Mesenchymal stem cell (in vitro differentiated cells and primary cell): ENCODE measurements at places on chromosomes 3 and 15.

DNA sequence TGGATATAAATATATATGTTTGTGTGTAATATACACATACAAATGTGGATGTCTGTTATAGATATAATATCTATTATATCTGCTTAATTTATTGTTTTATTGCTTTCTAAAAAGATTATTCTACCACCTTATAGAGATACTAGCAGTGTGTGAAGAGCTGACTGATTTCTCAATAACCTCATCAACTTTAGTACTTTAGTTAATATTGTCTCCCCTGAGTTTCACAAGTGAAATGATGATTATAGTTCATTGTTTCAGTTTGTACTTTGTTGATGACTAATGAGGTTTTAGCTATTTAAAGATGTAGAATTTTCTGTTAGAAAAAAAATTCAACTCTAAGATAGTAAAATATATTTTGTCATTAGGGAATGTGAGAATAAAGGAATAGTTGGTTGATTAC lies 11.4 kb downstream of the RSRC1 start:
- no peaks in the 10 kb centered on the region for H3K4me1 ChIP-seq
- H3K27me3 ChIP-seq, result no peaks in the 10 kb centered on the region
- no peak overlapping the region for H3K4me3 ChIP-seq
- DNase-seq, result no peak
- peaks cover 3% of the 10 kb centered on the region for H3K36me3 ChIP-seq

DNA sequence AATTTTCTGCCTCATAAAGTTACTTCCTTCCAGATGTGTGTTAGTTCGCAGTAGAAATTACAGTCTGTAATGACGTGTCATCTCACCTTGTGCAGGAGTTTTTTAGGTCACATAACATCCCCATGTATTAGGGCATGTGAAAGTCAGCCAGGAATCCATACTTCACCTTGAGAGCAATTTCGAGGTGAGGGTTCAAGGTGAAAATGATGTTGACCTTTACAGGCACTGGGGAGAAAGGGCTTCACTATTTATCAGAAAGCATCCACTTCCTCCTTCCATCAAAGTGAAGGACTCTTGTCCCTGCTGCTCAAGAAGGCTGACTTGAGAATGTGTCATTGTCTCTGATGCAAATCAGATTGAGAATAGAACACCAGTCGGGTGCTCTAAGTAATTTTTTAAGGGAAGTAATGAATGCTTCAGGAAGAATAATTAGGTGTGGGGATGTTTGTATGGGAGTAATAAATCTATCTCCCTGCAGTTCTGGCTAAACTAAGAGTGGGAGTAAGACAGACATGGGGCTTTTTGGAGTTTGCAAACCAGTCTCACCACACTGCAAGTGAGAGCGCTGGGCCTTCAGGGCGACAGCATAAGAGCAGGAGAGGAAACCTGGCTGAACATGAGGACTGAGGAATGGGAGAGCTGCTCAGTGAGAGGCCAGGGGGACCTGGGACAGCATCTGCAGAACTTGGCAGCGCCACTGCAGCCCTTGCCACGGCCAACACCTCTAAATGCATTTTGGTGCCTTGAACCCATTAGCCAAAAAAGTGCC lies 85.9 kb upstream of the IL12A start:
- H3K27me3 ChIP-seq, result no peaks in the 10 kb centered on the region
- no peak overlapping the region for H3K27ac ChIP-seq
- H3K4me1 ChIP-seq, result peaks cover 6% of the 10 kb centered on the region
- DNase-seq, result no peak
- H3K4me3 ChIP-seq, result no peak overlapping the region

DNA sequence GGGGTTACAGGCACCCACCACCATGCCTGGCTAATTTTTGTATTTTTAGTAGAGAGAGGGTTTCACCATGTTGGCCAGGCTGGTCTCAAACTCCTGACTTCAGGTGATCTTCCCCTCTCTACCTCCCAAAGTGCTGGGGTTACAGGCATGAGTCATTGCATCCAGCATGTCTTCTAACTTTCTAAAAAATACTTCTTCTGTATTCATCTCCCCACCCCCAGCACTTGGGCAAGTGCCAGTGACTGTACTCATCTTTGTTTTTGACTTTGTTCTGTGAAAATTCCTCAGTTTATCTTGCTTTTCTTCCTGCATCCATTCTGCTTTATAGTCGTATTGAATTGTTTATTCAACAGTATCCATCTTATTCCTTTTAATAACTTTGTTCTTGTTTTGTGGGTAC lies 47.6 kb downstream of the ARIH1 start:
- no peak overlapping the region for H3K4me3 ChIP-seq
- peaks cover 5% of the 10 kb centered on the region for H3K36me3 ChIP-seq
- H3K27me3 ChIP-seq, result no peaks in the 10 kb centered on the region
- DNase-seq, result no peak
- no peak overlapping the region for H3K27ac ChIP-seq

- no peaks in the 10 kb centered on the region for H3K4me1 ChIP-seq
- H3K27ac ChIP-seq, result no peak overlapping the region
- no peaks in the 10 kb centered on the region for H3K36me3 ChIP-seq
- peaks cover 57% of the 10 kb centered on the region for H3K27me3 ChIP-seq
Measured at GRCh38 chr15:69149803-69150202, 10.6 kb upstream of the GLCE start.

DNA sequence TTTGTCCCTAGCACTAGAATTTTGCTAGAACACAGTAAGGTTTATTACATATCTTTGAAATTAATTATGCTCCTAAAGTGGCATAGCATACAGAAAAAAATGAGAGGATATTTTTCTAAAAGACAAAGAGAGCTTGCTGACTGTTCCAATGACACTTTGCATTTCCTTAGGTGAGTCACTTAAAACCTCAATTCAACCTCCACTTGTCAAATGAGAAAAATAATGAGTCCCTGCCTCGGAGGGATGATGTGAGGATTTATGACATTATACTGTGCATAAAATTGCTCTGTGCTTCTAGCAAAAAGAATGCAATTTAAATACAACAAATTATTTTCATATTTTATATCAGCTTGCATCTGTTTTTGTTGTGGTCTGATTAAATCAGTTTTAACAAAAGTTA lies 1417.0 kb upstream of the ALCAM start:
- no peak overlapping the region for H3K4me3 ChIP-seq
- H3K27ac ChIP-seq, result no peak overlapping the region
- H3K36me3 ChIP-seq, result no peaks in the 10 kb centered on the region
- DNase-seq, result no peak

GRCh38 chr3:119559441-119559963 lies at the start of gene CD80:
TSS of gene CD80 (minus strand) at chr3:119559614. CDS start at chr3:119557728, 1,886 bp downstream.
- no peaks in the 10 kb centered on the region for H3K27me3 ChIP-seq
- no peak within 1 kb of the TSS for H3K4me3 ChIP-seq
- no peaks in the 10 kb centered on the region for H3K36me3 ChIP-seq
- DNase-seq, result peak; percentile 46
- no peak within 1 kb of the TSS for H3K27ac ChIP-seq
- H3K4me1 ChIP-seq, result peaks cover 3% of the 10 kb centered on the region

DNA sequence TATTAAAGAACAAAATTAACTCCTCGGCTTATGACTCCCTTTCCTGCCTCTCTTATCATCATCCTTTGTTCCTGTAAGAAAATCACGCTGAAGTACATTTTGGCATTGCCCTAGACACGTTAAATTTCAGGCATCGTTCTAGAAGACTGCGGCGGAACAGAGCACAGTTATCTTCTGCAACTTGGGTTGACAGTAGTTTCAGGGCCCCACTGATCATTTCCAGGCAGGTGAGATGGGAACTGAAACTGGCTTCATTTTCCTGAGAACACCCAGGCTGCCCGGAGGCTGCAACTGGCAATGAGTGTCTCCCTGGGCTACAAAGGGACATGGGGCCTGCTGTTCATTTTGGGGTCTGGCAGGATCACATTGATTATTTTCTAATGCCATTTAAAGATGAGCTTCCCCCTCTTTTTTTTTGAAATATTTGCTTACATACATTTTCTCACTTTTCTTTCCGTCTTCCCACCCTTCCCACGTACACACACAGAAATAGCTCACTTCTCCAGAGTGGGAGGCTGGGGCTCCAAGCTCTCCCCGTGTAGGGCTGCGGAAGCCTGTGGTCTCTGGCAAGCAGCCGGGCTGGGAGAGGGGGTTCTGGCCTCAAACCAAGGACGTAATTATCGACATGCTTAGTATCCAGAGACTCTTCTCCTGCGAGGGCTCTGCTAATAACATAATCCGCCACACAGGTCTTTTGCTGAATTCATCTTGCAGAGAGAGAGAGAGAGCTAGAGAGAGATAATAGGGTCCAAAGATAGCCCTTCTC lies 267.4 kb downstream of the ABHD5 start:
- H3K4me1 ChIP-seq, result peaks cover 12% of the 10 kb centered on the region
- H3K4me3 ChIP-seq, result no peak overlapping the region
- no peak overlapping the region for H3K27ac ChIP-seq
- H3K27me3 ChIP-seq, result peaks cover 10% of the 10 kb centered on the region

DNA sequence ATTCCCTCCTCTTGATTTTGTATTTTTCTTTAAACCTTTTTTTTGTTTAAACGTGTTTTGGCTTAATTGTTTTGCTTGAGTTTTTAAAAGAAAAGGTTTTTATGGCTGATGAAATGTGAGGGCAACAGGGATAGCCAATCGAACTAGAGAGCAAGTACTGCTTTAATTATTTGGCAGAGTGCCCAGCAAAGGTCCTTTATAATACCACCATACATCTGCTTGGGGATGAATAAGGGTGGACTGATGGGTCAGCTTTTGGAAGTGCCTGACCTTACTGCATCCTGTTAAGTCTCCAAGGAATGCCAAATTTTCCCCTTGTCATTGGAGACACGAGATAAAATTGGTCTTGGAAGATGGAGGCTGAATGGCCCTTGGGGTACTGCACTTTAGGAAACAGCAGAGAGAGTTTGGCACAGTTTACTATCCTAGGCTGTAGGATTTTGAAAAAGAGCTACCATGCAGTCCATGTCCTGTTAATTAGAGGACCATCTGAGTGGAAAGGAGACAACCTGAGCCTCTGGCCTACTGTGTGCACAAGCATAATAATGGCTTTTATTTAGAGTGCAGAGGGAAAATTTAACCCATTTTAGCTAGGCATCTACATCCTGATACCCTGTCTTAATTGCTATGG lies 19.8 kb upstream of the MTHFS start:
- H3K27me3 ChIP-seq, result no peaks in the 10 kb centered on the region
- no peak overlapping the region for H3K27ac ChIP-seq
- no peaks in the 10 kb centered on the region for H3K4me1 ChIP-seq
- peaks cover 49% of the 10 kb centered on the region for H3K36me3 ChIP-seq
- no peak overlapping the region for H3K4me3 ChIP-seq
- no peak for DNase-seq

- H3K27ac ChIP-seq, result no peak overlapping the region
- no peaks in the 10 kb centered on the region for H3K36me3 ChIP-seq
- H3K4me1 ChIP-seq, result no peaks in the 10 kb centered on the region
- peaks cover 15% of the 10 kb centered on the region for H3K27me3 ChIP-seq
- H3K4me3 ChIP-seq, result no peak overlapping the region
- no peak for DNase-seq
Measured at GRCh38 chr15:89543389-89543788, 31.9 kb upstream of the TICRR start.

DNA sequence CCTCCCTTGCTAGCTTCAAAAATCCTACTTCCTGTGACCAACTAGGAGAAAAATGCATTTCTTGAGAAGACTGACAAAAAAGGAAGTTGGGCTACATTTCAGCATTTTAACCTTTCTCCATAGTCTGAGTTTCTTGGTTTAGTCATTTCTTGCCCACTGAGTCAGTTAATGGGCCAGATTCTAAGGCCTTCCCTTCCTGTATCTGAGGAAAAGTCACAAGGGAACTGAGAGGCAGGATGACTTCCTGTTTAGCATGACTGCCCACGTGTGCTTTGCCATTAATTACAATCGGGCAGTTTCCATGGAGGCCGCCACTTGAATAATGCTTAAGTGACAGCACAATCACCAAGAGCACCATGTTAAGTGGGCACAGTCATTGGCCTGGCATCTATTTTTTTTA lies 794.4 kb upstream of the LMCD1 start:
- no peaks in the 10 kb centered on the region for H3K27me3 ChIP-seq
- no peak overlapping the region for H3K27ac ChIP-seq
- peak; percentile 6 for DNase-seq
- H3K4me1 ChIP-seq, result no peaks in the 10 kb centered on the region

- no peak overlapping the region for H3K27ac ChIP-seq
- DNase-seq, result no peak
- H3K4me3 ChIP-seq, result no peak overlapping the region
- H3K4me1 ChIP-seq, result no peaks in the 10 kb centered on the region
- no peaks in the 10 kb centered on the region for H3K27me3 ChIP-seq
Measured at GRCh38 chr3:18245721-18246120, 179.4 kb downstream of the SATB1 start.

DNA sequence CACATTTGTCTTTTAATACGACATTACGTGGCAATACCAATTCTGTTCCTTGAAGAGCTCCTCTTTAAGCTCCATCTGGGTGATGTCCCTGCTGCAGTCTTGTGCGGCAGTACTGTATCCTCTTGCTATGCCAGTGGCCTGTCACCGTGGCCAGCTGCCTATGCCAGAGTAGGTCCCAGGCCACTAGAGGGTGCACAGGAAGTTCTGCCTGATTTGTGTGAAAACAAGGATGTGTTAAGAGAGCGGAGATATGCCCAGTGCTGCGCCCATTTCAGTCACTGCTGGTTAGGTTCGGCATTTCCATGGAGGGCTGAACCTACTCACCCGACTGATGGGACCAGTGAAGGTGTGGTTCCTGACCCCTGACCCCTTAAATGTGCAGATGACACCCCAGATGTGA lies 25.2 kb downstream of the NIPA1 start:
- H3K4me1 ChIP-seq, result peaks cover 5% of the 10 kb centered on the region
- peaks cover 3% of the 10 kb centered on the region for H3K36me3 ChIP-seq
- no peaks in the 10 kb centered on the region for H3K27me3 ChIP-seq
- H3K27ac ChIP-seq, result no peak overlapping the region
- H3K4me3 ChIP-seq, result no peak overlapping the region
- DNase-seq, result peak; percentile 37

- H3K4me3 ChIP-seq, result no peak overlapping the region
- no peaks in the 10 kb centered on the region for H3K36me3 ChIP-seq
- DNase-seq, result no peak
- no peaks in the 10 kb centered on the region for H3K27me3 ChIP-seq
- no peak overlapping the region for H3K27ac ChIP-seq
- no peaks in the 10 kb centered on the region for H3K4me1 ChIP-seq
Measured at GRCh38 chr3:190676481-190676880, 162.6 kb downstream of the IL1RAP start.

DNA sequence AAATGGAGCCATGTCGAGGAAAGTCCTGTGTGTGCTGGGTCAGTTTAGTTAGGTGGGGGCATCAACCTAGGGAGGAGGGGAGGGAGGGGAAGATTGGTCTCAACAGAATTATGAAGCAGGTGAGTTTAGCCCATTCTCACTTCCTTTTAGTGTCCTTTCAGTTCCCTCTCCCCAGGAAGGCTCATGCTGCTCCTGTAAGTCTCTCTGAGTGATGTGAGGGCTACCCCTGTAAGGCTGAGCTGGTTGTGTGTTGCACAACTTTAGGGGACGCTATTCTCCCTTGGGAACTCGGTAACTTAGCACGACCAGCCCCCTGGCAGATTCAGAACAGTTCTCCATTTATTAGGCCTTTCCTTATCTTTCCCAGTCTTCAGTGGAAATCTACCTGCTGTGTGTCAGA lies 21.2 kb downstream of the IL5RA start:
- no peaks in the 10 kb centered on the region for H3K4me1 ChIP-seq
- DNase-seq, result no peak
- H3K4me3 ChIP-seq, result no peak overlapping the region
- no peaks in the 10 kb centered on the region for H3K36me3 ChIP-seq

GRCh38 chr15:48966595-48967301 lies 3.0 kb upstream of the SHC4 start:
- no peaks in the 10 kb centered on the region for H3K36me3 ChIP-seq
- no peak overlapping the region for H3K27ac ChIP-seq
- no peaks in the 10 kb centered on the region for H3K27me3 ChIP-seq
- peak; percentile 59 for DNase-seq
- no peak overlapping the region for H3K4me3 ChIP-seq
- H3K4me1 ChIP-seq, result peaks cover 8% of the 10 kb centered on the region

- H3K27me3 ChIP-seq, result no peaks in the 10 kb centered on the region
- H3K4me1 ChIP-seq, result peaks cover 7% of the 10 kb centered on the region
- no peak for DNase-seq
- no peak overlapping the region for H3K27ac ChIP-seq
- H3K36me3 ChIP-seq, result no peaks in the 10 kb centered on the region
- no peak overlapping the region for H3K4me3 ChIP-seq
Measured at GRCh38 chr15:69039516-69040225, 25.2 kb downstream of the NOX5 start.
